ENCODE measurements at places on chromosomes 11 and 22.

DNA sequence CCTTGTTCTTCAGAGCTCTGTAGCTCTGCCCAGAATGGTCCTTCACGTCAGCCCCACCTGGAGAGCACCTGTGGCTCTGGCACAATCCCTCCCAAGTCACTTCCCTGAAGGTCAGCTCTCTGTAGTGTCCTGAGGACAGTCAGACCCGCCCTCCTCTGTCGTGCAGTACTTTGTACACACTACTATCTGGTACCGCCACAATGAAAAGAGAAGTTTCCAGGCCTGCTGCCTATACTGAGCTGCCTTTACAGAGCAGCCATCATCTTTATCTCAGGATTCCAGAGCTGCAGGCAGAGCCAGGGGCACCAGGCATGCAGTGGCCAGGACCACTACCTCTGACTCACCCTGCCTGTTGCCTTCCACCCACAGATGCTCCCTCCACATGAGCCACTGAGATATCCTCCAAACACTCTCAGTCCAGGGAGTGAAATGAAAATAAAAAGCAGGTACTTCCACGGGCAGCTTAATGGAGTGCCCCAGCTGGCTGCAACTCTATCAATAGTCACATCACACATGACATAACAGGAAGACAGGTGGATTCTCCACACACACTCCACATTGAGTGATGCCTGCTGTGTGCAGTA lies 7.3 kb downstream of the PACSIN2 start:
- no peak for DNase-seq

GRCh38 chr11:101880222-101880621 lies 34.6 kb upstream of the CEP126 start:
- no peak for DNase-seq

DNA sequence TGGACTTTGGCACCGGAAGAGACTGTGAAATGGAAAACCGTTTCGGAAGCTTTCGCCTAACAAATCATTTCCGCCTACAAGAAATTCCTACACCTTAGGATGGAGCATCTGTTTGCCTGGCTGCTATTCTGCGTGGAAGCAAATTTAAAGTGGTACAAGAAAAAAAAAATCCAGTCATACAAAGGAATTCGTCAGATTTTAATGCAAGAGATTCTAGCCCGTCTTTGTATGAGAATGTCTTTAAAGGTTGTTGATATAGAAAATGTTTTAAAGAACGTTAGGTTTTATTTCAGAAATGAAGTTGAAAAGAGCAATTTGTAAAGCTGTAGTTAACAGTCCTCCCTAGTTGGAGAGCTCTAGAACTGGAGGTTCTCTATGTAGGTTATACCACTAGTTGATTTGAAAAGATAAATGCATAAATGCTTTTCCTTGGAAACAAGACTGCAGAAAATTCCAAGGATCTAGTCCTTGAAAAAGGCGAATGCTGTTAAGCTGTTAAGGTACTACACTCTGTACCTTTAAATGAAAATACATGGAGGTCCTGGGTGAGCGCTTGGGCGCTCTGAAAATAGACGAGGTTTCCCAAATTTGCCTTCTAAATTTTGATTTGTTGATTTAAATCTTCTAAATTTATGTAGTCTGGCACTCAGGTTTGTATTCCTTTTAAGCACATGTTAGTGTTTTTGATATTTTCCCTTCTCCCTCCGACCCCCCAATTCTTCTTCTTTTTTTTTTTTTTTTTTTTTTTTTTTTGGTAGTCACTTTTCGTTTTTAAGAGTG lies 2.4 kb downstream of the NCR3LG1 start:
- no peak for DNase-seq

- DNase-seq: no peak
These were observed 345.0 kb downstream of the CTTN start for GRCh38 chr11:70743329-70743728.

GRCh38 chr22:46915950-46916730 lies 153.7 kb downstream of the TBC1D22A start:
- DNase-seq: no peak

GRCh38 chr22:43226377-43227238 lies 39.7 kb upstream of the TTLL12 start:
- no peak for DNase-seq

GRCh38 chr11:58567889-58568512 lies 7.7 kb downstream of the LPXN start:
- DNase-seq: no peak

DNA sequence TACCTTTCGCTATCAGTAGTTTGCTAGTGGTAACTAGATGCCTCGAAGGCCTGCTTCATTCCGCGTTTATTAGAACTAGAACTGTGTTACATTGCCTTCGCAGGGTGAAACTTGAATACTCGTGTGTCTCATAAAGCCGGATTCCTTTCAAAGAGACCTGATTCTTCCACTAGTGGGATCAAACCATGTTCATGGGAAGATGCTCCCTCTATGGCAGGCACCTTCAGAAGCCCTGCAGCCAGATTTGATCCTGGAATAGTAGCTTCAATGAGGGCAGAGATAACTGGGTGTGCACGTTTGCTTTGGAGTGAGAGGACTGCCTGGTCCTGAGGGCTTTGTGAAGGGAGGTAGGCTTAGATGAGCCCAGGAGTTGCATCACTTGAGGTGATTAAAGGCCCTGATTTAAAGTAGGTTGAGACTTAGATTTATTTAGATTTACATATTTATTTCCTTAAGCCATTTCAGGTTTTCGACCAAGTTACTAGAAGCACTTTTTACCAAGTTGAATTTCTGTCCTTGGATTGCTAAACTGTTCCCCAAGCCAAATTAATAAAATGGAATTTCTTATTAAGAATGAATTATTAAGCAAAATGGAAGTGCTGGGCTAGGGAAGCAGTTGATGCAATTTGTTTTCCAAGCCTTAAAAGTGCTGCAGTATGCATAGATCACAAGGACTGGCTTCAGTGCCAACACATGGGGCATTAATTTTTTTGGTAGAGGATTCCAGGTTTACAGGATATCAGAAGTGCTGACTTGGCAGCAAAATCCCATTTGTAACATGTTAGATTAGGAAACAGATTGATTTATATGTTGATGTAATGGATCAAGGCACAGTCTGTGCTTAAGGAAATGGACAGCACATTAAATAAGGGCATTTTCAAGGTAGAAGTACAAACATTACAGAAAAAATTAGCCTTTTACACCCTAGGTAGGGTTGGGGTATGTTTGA lies 32.9 kb downstream of the APLP2 start:
- DNase-seq: no peak

- DNase-seq: no peak
These were observed 5.2 kb downstream of the ARRB1 start for GRCh38 chr11:75346296-75346695.

DNA sequence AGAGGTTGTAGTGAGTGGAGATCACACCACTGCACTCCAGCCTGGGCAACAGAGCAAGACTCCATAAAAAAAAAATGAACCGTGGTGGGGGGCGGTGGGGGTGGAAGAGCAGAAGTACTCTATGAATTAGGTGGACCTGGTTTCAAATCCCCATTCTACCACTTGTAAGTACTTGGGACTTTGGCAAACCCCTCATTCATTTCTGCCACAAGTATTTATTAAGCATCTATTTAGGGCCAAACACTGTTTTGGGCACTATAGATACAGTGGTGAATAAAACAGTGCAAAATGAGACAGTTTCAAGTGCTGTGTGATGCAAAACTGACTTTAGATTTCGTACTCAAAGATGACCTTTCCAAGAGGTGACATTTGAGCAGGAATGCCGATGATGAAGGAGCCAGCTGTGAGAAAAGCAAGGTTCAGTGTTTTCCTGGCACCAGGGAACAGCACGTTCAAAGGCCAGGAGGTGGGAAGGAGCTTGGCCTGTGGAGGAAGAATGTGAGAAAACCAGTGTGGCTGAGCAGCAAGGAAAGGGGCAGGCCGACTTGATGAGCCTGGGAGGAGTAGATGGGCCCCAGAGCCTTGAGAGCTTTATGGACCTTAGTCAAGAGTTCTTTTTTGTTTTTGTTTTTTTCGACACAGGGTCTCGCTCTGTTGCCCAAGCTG lies 1.4 kb upstream of the TMEM134 start:
- no peak for DNase-seq

GRCh38 chr11:783581-784015 lies 6.3 kb downstream of the CEND1 start:
- DNase-seq: no peak

DNA sequence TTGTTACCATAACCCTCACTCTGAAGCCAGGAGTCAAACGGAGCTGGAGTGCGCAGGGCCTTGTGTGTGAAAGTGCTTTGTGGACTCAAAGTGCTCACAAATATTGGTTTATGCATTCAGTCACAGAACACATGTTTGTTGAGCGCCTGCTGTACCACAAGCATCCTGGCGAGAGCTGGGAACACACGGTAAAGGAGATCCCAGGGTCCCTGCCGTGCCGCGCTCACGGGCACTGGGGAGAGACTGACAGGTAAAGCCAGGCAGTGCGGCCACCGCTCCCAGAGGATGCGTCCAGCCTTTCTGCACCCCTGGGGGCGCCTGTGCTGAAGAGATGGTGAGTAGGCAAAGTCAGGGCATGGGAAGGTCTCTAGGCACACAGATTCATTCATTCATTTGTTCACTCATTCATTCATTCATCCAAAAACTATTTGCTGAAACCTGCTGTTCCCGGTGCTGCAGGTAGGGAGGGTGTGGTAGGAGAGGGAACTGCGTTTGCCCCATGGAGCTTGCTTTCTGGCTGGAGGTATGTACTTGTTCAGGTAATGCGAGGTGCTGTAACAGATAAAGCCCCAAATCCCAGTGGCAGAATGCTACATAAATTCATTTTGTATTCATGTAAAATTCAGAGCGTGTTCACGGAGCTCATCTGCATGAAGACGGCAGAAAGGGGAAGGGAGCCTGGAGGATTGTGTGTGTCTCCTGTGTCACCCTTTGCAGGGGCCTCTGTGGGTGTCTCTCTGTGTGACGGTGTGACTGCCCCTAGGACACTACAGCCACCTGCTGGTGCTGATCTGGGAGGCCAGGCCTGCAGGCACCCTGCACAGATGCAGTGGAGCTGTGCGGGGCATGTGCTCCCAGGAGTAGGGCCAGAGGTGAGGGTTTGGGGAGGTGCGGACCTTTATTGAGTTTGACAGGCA lies 167.0 kb upstream of the B3GAT1 start:
- DNase-seq: no peak

GRCh38 chr11:110022548-110022947 lies 70.6 kb upstream of the ZC3H12C start:
- DNase-seq: no peak

- DNase-seq: no peak
These were observed 14.5 kb downstream of the PHLDB1 start for GRCh38 chr11:118621784-118622375.

DNA sequence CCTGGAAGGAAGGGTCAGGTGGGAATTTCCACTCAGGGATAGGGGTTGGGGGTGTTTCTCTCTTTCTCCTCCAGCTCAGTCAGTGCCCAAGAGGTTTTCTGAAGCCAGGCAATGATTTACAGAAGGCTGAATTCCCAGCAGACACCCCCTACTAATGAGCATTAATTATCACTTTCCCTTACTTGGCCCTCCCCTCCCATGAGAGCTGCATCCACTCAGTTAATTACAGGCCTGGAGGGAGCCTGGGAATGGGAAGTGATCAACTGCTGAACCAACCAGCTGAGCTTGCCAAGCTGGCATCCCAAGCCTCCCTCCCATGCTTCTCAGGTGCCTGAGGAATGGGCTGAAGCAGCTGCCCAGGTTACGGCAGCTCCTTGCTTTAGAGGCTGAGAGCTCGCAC lies 992 bp downstream of the LGALS12 start:
- DNase-seq: no peak

DNA sequence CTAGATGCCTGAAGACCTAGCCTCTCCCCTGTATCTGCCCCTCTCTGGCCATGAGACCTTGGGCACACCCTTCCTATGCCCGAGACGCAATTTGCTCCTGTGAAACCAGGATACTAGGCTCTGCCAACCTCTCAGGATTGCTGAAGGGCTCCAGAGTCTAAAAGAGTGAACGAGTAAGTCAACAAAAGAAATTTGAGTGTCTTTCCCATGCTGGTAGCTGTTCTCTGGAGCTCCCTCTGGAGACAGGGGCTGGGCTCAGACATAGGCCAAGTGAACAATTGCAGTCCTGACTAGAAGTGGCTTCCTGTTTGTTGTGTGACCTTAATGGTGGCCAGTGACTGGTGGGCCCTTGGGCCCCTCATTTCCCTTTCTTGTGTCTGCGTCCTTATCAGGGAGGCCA lies 189.0 kb upstream of the NARS2 start:
- DNase-seq: no peak

DNA sequence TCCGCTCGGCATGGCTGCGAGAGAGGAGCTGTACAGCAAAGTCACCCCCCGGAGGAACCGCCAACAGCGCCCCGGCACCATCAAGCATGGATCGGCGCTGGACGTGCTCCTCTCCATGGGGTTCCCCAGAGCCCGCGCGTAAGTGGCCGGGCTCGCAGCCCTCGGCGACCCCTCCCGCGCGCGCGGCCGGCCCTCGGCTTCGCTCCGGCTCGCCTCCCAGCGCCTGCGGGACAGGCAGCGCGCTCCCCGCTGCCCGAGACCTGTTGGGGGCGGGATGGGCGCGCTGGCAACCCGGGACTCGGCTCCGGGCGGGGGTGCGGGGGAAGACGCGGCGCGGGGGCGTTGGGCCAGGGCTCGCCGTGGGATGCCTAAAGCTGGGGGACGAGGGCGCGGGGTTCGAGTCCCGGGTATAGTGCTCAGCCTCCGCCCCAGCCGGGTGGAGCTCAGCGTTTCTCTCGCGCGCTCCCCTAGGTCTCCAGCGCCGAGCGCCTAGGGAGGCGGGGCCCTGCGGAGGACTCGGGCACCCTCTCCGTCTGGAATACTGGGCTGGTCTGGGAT lies 630 bp downstream of the UBASH3B start:
- no peak for DNase-seq

- DNase-seq: no peak
These were observed 343.2 kb downstream of the NTM start for GRCh38 chr11:131713529-131714134.

DNA sequence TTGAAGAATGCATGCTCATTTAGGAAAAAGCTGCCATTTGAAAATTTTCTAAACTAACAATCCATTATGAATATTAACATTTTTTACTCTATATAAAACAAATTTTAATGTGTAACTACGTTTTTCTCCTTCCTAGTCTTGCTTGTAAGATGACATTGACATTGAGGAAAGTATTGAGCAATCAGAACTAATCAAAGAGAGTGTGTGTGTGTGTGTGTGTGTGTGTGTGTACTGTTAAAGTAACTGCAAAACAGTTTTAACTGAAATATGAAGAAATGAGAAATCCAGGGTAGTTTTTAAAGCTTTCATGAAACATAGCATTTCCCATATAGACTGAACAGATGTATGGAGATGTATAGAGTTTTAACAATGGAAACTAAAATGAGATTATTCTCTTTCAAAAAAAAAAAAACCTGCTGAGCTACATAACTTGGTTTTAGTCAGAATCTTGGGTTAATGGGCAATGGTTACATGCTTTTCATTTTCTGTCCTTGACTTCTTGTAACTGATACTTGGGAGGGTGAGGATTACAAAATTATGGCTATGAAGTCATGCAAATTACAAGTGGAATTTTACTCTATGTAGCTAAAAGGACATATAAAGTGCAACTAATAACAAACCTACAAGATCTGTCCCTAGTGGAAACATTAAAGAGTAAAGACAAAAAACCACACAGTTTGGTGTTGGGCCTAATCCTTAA lies 2.0 kb downstream of the PDGFD start:
- no peak for DNase-seq

- DNase-seq: no peak
These were observed 1.4 kb upstream of the TAGLN start for GRCh38 chr11:117197516-117198456.

- DNase-seq: no peak
These were observed 38.1 kb downstream of the LMO1 start for GRCh38 chr11:8225589-8226036.
